Stimulated activated CD4-positive, alpha-beta T cell treated with anti-CD3 and anti-CD28 coated beads, Interleukin-4, amount 100 ng/mL, for 48 hours (primary cell): ENCODE measurements at places on chromosomes 2 and 18.

DNA sequence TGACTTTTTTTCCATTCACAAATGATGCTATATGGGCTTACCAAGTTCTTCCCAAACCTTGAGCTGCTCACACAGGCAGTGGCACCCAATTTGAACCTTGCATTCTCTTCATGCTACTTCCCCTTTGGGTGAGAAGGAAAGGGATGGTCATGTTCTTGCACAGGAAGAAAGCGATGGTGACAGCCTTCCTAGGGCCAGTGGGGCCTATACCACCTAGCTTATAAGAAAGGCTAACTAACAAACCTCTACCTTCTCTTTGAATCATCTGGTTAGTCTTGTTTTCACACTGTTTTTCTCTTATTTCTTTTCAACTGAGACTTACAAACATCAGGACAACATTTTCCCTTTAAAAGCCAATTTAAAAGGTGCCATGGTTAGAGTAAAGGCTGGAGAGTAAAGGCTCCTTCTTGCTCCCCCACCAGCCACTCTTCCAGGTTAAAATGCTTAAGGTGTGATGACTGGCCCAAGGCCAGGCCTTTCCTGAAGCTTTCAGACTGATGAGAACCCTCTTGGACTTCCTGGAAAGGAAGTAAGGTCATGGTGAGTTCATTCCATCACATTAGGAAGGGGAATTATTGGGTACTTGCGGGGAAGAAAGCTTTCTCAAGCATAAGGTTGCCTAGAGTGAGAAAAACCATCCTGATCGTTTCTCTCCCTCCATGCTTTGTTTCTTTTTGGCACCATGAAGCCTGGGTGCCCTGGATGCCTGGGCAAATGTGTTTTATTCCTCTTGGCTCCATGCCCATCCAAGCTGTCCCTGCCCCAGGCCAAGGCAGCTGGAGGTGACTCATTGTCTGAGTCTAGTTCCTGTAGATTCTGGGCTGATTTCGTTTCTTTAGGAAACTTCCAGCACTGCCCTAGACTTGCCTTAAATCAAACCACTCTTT is 41.4 kb upstream of the ITGB6 start:
- no peak for DNase-seq

DNA sequence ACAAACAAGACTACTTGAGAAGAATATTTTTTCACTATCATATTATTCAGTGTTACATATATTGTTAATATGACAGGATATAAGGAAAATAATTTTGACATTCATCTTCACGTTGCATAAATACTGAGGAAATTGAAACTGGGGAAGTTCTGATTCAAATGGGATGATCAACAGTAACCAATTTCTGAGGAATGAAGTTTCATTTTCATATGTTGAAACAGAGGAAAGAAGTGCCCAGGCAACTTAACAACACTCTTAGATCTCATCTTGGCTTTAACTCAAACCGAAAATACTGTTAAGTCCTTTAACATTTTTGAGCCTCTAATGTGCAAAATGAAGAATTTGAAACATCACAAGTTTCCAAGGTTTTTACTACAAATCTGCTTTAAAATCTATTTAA is 612.2 kb upstream of the VRK2 start:
- no peak for DNase-seq

GRCh38 chr18:46333431-46334135 is 229.4 kb downstream of the HAUS1 start:
- DNase-seq: peak; percentile 9

- no peak for DNase-seq
Observed at GRCh38 chr2:239773228-239774141, 251.7 kb downstream of the NDUFA10 start.

DNA sequence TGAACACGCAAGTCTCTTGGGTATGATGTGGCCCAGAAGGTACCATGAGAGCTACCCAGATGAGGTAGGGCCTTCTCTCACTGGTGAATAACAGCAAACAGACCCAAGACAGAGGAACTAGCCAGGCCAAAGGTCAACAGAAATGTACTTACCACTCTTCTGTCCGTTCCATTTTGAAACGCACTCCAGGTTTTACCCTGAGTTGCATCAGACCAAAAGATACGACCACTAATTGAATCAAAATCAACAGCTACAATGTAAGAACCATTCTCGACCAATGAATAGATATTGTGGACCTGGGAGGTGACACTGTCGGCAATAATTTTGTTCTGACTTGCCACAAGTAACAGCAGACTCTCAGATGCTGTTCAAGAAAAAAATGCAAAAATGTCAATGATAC is 124.4 kb downstream of the LRP2 start:
- no peak for DNase-seq

DNA sequence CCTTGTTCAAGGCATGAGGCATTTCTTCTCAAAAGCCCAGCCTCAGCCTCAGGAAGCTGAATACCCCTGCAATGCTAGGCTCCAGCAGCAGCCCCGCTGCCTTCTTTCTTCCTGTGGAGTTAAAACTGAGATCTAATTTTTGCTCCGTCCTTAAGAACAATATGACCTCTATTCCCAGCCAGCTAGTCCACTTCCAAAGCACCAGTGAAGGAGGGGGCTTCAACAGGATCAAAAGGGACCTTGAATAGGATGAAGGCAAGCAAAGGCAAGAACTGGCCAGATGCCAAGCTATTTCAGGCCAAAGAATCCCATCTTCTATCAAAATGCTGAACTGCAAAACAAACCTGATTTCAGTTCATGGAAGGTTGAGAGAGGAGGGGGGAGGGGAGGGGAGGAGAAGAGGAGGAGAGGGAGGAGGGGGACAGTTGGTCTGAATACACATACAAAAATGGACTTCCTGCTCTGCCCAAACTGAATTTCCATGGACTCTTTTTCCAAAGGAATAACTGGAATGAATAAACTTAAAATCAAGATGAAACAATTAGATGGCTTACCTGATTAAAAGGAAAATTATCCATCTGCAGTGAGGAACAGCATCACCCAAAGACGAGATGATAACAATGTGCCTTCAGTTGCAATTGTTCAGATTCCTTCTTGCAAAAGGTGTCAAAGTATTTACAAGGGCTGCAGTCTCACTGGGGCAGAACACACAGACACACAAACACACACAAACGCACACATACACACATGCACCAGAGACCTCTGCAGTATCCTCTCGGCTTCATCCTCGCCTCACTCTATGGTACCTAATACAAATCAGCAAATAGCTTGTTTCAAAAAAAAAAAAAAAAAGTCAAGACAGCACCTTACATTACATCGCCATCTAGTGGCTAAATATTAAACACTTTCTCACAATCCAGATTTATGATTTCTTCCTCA is at the start of gene SCN1A:
TSS of gene SCN1A (minus strand) at position 804 of the 939 bp plus-strand sequence. CDS start 54,399 bp downstream, outside the sequence.
- DNase-seq: no peak

GRCh38 chr2:10772201-10772867 is 40.3 kb downstream of the PDIA6 start:
- no peak for DNase-seq

GRCh38 chr18:35393716-35394115 is 16.6 kb upstream of the ZNF396 start:
- DNase-seq: no peak

DNA sequence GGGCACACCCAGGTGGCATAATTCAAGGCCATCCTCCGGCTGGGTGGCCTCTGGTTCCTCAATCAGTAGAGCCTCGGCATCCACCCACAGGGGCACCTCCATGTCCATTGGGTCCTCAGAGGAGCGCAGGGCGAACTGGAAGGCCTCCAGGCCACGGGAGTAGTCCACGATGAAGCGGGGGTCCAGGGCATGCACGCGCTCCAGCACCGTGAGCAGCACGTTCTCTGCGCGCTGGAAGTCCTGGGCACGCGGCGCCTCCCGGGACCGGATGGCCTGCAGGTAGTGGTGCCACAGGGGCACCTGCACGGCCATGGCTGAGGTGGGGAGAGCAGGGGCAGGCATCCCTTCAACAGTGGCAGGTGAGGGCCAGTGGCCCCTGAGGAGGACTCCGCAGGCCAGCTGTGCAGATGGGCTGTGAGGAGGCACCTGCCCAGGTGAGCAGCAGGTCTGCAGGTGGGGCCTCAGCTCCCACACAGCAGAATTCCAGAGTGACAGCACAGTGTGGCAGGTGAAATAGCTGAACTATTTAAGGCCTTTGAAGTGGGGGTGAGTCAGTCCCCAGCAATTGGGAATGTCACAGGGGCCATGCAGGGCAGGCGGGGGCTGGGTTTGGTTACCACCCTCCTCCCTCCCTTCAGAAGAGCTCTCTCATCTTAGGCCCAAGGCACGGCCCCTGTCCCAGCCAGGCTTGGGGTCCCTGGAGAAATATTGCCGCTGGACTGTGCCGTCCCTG is at the start of gene MAB21L4:
TSS of gene MAB21L4 (minus strand) at position 501 of the 733 bp plus-strand sequence. CDS start at position 342, 159 bp downstream.
- no peak for DNase-seq

DNA sequence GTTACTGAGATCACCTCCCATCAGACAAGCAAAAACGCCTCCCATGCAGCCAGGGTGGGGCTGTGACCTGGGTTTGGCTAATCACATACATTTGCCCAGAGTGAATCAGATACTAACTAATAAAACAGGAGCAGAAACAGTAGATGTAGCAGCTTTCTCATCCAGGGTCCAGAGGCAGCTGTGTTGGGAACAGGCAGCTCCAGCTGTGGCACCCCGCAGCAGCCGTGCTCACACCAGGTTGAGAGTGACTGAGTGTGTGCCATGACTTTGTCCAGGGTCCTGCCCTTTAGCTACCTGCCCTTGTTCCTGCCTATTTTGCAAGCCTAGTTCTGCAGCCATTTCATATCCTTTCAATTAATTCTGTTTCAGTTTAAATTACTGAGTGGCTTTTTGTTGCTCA is 20.5 kb downstream of the DDX18 start:
- DNase-seq: no peak

- no peak for DNase-seq
Observed at GRCh38 chr18:55302167-55302833, 285.7 kb downstream of the TCF4 start.

- no peak for DNase-seq
Observed at GRCh38 chr2:235217846-235218245, 266.0 kb downstream of the SH3BP4 start.

DNA sequence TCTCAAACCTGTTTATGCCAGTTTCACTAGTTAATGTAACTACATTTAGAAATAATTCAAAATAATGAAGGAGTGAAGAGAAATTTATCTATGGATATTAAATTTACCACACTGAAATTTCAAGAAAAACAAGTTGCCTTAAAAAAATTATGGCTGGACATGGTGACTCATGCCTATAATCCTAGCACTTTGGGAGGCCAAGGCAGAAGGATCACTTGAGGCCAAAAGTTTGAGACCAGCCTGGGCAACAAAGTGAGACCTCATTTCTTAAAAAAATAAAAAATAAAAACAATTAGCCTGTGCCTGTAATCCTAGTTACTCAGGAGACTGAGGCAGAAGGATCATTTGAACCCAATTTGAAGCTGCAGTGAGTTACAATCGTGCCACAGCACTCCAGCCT is 29.9 kb downstream of the HDLBP start:
- DNase-seq: no peak

DNA sequence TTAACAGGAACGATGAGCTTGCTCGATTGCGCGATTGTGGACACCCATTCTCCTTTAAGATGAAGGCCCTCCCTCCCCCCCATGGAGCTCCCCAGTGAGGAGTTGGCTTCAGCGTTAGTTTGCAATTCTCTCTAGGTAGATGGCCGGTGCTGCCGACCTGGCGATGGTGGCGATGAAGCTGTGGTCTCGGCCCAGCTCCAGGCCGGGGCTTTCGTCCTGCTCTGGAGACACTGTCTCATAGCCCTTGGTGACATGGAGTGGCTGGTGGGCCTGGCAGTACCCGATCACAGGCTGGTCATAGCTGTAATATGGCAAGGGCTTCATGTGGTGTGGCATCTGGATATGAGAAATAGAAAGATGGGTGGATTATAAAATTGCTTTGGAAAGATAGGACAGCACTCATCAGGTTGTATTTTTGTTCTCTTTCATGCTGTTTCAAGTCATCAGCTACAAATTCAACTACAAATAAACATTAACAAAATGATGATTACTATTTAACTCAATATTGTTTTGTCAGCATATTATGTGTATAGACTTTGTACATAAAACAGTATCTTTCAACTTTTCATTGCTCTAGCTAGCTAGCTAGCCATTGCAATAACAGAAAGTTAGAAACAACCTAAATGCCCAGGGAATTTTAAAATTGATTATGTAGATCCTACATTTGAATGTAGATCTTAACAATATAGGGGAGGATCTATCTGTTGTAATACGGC is 773.4 kb downstream of the LRRTM4 start:
- DNase-seq: no peak

GRCh38 chr18:77234504-77235365 is 14.9 kb upstream of the GALR1 start:
- no peak for DNase-seq

- DNase-seq: no peak
Observed at GRCh38 chr2:29657674-29658073, 263.7 kb downstream of the ALK start.

DNA sequence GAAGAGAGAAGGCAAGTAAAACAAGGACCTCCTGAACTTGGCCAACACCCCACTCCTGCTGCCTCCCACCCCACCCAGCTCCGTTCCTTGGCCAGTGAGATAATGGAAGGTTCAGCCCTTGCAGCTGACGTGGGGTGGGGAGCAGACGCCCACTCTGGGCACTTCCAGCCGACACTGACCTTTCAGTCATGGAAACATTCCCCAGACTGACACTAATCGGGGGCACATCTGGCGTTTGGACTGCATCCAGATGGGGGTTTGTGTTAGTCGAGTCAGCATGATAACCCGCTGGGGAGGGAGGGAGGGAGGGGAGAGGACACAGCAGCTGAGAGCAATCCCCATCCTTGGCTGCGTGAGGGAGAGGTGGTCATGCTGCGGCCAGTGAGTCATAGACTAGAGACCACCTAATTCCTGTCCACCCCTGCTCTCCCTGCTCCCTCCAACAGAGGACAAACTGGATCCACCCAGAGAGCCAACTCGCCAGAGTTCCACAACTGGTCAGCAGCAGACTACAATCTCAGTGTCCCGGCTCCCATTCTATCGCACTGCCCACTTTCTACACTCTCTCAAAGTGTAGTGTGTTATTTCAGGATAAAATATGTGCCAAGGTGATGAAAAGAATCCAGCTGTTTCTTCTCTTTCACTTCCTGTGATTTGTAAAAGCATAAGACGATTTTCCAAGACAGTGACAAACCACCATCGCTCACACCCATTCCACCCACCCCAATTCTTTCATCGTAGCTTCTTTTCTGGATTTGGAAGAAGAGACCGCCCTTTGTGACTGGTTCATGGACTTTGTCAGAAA is 115.4 kb upstream of the PKDCC start:
- no peak for DNase-seq

GRCh38 chr2:4094743-4095142 is 391.4 kb downstream of the DCDC2C start:
- DNase-seq: no peak

GRCh38 chr2:99974275-99974674 is 168.1 kb downstream of the AFF3 start:
- no peak for DNase-seq
